ENCODE measurements at places on chromosomes 11 and 22. TPM values are rescaled to one million over a fixed set of nuclear protein-coding genes. Genes with fewer than 3 reads are reported as not detected.
A peak's percentile ranks its signal among the peaks of the same experiment; 100 is the strongest.

DNA sequence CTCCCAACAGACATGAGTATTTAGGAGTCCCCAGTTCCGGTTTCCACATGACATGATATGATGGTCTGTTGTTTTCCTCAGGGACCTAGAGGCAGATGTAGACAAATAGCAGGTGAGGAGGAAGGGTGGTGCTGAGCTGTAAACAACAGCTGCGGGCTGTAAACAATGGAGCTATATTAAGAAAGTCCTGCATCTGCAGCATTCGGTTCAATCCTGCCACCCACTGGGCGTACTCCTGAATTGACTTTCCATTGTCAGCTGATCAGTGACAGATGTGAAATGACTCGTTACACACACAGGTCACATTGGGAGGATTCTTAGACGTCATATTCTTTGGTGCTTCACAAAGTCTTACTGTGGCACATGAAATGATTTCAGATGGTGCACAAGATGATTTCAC lies 26.8 kb upstream of the RAG1 start:
- no peak for DNase-seq

DNA sequence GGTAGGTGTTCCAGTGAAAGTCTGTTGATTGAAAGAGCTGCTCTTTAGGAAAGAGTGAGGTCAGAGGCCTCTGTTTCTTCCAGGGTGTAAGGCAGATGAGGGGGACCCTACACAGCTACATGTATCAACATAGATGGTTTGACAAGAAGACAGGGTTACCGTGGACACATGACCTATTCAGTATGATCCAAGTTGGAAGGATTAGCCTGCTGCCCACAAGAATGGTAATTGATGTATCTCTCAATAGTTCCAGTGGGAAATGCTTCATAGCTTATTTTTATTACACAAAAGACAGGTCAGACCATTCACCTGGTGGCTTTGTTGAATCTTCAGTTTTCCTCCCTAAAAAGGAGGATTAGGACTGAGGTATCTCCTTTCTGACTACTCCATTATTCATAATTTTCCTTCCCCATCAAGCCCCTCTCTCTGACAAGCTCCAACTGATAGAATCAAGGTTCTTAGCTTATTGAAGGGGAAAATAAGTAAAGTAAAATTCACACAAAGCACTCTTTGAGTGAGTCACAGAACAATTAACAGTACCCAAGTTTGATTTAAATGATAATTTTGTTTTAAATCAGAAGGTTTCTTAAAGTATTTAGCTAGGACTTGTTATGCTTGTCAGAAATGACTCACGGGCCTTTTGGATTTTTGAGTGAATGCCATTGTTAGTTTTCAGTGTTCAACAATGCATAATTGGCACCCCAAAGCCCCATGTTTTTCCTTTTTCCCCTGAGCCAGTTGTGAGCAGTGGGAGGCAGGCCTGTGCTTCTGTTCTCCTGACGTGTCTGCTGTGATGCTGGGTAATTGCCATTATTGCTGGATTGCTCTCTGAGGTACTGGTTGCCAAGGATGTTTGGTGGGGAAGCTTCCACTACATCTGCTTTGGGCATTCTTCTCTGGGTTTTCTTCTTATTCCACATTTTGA lies 373.2 kb downstream of the DDX10 start:
- DNase-seq, result no peak

Gene SMTN
- 28.2 TPM for total RNA-seq

GRCh38 chr11:7512525-7513233 lies 1.1 kb upstream of the PPFIBP2 start:
- DNase-seq, result peak; percentile 36

Gene OSM
- not detected for total RNA-seq

Gene IRAG1
- 3.5 TPM for total RNA-seq

Gene MUC6
- total RNA-seq, result 0.19 TPM

GRCh38 chr11:3050386-3051195 lies 6.6 kb downstream of the CARS1 start:
- no peak for DNase-seq

- DNase-seq, result no peak
Observed at GRCh38 chr11:95920460-95921105, 3.3 kb downstream of the MTMR2 start.

GRCh38 chr11:75118577-75118976 lies 21.9 kb upstream of the OR2AT4 start:
- DNase-seq, result no peak

Gene LRRC55
- total RNA-seq, result 0.09 TPM

Gene CHKB
- total RNA-seq, result 16.7 TPM

Gene MRGPRX4
- not detected for total RNA-seq

DNA sequence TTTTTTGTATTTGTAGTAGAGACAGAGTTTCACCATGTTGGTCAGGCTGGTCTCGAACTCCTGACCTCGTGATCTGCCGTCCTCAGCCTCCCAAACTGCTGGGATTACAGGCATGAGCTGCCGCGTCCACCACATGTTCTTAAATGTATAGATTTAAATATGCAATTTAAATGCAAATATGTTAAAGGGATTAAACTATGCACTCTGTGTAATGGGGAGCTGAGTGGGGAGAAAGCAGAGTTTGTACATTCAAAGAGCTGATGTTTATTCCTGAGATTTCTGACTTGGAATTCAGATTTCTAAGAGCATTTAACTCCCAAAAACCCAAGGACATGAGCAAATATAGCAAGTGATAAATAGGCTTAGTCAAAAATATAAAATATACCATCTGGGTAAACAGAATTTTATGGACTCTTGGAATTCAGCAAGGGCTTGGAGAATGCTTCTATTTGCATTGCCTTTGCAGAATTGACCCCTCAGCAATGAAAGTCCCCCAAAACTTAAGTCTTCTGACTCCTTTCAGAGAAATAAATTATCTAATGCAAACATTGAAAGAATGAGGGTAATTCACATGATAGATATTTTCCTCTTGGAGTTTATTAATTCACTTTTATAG lies 170.6 kb downstream of the LUZP2 start:
- DNase-seq, result no peak

Gene GGTLC3
- not detected for total RNA-seq

Gene SMC1B
- not detected for total RNA-seq

DNA sequence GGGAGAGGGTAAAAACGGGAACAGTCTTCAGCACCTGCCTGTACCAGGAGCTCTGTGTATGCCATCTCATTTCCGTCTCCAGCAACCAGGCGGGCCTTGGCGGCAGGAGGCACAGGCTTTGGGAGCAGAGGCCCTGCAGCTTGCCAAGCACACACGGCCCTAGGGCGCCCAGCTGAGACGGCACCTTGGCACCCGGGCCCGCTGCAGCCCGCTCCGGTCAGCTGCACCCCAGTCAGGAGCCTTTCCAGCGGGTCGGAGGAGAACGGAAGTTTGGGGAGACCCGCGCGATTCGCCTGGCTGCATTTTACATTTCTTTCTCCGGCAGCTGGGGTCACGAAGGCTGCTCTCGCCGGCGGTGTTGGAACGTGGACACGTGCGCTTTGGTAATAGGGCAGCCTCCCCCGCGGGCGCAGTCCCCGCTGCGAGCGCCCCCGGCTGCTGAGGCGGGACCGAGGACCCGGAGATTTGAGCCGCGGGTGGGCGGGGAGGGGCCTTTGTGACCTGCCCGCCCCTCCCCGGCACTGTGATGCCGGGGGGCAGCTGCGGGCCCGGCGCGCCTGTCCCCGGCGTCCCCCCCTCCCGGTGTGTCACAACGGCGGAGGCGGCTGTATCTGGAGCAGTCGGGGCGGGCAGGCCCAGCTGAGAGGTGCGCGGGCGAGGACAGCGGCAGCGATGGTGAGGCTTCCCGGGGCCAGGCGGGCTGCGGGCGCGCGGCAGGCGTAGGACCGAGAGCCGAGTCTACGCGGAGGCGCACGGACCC lies at the start of gene TUBA8:
TSS of gene TUBA8 (plus strand) at position 616 of the 760 bp plus-strand sequence. CDS start at position 673, 57 bp downstream.
- no peak for DNase-seq

DNA sequence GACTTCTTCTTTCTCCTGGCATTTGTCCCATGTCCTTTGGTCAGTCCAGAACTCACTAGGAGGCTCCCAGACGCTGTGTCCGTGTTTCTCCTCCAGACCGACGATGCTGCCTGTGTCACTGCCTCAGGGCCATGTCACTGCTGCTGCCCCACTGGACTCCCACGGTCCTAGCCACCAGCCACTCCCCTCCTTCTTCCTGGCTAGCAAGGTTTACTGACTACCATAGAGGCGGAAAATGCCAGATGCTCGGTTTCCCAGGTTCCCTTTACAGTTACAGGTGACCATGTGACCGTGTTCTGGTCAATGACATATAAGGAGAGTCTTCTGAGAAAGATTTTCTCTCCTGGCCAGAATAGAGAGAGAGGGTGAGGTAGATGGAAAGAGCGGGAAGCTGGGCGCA lies 40.7 kb upstream of the RBFOX2 start:
- DNase-seq, result no peak

GRCh38 chr11:74671520-74672196 lies 59.6 kb downstream of the CHRDL2 start:
- no peak for DNase-seq

- DNase-seq, result no peak
Observed at GRCh38 chr11:131980888-131981668, 610.7 kb downstream of the NTM start.

Gene ACTN3
- not detected for total RNA-seq

DNA sequence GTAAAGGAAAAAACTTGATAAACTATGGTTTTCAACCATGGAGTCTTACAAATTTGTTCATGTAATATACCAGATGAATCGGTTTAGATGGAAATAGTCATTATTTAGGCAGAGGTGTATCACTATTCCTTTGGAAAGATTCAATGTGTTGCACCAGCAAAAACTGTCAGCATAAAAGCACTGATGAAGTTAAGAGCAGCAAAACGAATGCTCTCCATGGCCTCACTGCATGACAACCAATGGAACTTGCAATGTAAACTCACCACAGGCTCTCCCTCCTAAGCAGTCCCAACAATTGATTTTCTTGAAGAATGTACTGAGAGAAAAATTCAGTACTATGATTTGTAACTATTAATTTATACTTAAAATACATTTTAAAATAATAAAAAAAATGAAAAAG lies 139.9 kb downstream of the FCHSD2 start:
- DNase-seq, result no peak

Data from esophagus squamous epithelium (tissue), 5 donors.